ENCODE measurements at places on chromosomes 3 and 15.

DNA sequence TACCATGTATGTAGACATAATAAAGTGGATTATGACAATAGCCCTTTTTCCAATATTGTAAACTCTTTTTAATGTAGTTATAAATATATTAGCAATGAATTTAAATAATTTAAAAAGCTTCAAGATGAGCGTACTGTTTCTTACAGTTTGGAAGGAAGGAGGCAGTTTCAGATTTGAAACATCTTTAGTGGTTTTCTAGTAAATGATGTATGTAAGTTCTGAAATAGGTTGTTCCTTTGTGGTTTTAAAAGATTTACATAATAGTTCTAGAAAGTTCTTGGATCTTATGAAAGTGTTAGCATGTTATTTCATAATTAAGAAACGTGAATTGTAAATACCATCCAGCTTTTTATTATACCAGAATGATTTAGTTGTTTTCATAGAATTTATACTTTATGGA, 16.0 kb downstream of the DNAJC19 start:
- no peak for DNase-seq

- no peak for DNase-seq
These were observed 590 bp downstream of the ACKR4 start for GRCh38 chr3:132597660-132598059.

DNA sequence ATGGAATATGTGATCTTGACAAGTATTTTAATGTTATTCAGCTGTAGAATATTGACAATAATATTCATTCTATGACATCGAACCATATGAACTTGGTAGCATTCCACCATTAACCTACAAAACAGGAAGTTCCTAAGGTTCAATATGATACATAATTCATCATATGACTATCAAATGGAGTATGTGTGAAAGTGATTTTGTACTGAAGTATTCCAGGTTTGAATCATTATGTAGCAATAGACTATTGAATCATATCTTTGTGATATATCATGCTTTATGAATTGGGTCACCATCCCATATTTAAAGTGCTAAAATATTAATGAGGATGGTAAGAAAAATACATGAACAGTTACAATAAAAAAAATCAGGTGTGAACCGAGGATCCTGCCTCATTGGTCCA, 95.1 kb downstream of the TP63 start:
- no peak for DNase-seq

DNA sequence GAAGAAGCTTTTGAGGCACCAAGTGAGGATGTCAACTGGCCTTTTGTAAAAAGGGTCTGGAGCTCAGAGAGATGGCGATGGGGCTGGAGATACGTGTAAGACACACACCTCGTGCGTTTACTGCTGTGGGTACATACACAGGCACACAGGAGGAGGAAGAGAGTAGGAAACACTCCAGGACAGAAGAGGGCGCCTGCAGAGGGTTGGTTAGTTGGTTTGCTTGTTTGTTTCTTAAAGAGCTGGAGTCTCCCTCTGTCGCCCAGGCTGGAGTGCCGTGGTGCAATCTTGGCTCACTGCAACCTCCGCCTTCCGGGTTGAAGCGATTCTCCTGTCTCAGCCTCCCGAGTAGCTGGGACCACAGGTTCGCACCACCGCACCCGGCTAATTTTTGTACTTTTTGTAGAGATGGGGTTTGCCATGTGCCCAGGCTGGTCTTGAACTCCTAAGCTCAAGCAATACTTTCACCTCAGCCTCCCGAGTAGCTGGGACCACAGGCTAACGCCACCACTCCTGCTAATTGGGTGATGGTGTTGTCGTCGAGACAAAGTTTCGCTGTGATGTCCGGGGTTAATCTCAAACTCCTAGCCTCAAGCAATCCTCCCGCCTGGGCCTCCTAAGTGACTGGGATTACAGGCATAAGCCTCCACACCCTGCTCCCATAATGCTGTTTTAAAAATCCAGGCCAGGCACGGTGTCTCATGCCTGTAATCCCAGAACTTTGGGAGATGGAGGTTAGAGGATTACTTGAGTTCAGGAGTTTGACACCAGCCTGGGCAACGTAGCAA, 1.3 kb upstream of the PRR20G start:
- DNase-seq, result no peak

- no peak for DNase-seq
These were observed 1.3 kb downstream of the AMIGO3 start for GRCh38 chr3:49717959-49718857.

DNA sequence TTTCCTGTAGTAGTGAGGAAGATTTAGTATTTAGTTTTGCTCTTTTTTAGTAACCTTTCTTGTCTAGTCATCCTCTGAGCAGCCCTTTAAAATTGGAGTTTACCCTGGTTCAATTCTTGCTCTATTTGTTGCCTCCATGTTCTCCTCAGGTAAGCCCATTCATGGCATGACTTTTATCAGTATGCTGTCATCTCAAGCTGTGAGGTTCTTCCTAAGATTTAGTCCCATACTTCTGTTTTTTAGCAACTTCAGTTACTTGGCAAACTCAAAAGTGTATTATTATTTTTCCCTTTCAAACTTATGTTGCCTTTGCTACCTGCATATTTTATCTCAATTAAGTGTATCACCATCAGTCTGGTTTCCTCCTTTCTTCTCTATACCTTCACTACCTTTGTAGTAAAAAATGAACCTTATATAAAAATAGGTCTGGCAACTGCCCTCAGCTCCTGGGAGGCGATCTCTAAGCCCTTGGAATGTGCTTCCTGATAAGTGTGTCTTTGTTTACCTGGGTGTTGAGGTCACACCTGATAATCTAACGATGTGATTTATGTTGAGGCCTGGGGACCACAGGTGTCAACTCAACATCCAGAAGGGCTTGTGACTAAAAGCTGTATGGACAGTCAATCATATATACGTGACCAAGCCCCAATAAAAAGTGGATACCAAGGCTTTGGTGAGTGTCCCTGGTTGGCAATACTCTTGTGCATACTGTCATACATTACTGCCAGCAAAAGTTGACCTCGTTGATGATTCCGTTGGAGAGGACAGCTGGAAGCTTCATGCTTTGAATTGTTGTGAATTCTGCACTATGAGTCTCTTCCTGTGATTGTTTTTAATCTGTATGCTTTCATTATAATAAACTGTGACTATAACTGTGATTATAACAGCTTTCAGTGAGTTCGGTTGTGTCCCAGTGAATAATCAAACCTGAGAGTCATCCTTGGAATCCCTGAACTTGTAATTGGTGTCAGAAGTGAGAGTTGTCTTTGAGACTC, 3.9 kb downstream of the NSUN3 start:
- no peak for DNase-seq

DNA sequence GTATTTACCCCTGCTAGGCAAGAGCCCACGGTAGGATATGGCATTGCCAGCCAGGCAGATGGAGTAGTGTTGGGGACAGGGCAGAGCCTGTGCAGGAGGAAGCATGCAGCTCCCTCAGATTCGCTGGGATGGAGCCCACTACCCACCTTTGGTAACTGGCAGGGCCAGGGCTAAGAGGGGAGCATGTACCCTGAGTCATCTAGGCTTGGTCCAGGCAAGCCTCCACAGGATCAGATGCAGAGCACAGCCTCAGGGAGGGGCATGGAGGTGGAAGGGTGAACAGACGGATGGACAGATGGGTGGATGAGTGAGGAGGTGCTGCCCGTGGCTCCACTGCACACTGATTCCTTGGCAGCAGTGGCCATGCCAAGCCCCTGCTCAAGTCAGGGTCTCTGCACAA, 33.0 kb downstream of the IL20RB start:
- DNase-seq, result no peak

- no peak for DNase-seq
These were observed 602.6 kb downstream of the RSL24D1 start for GRCh38 chr15:54594115-54594514.

- no peak for DNase-seq
These were observed 5.4 kb downstream of the TGFBR2 start for GRCh38 chr3:30611613-30612436.

DNA sequence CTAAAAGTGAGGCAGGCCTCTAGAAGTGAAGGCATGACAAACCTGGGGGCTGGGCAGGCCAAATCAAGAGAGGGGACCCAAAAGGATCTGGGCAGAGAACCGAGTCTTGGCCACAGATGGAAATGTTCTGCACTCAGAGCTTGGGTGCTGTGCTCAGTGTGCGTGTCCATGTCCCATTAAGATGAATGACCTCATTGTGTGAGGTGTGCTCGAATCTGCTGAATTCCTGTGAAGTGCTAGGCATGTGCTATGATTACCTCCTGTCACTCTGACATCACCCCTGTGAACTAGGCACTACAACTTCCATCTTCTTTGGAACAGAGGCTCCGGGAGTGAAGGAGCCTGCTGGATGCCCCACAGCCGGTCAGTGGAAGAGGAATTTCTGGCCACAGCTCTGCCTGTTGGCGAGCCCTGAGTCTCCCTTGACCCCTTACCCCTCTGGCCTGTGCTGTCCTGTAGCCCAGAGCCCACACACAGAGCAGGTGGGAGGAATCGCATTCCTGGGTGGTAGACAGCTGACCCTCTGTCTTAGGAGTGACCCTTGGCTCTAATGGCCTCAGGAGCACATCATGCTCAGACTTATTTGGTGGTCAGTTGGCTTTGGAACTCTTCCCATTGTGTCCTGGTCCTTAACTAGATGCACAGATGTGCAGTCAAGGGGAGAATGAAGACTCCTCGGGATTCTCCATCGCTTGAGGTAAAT, 67.6 kb upstream of the CTDSPL start:
- DNase-seq, result no peak

GRCh38 chr3:51514210-51514609, 14.4 kb upstream of the DCAF1 start:
- DNase-seq, result no peak

DNA sequence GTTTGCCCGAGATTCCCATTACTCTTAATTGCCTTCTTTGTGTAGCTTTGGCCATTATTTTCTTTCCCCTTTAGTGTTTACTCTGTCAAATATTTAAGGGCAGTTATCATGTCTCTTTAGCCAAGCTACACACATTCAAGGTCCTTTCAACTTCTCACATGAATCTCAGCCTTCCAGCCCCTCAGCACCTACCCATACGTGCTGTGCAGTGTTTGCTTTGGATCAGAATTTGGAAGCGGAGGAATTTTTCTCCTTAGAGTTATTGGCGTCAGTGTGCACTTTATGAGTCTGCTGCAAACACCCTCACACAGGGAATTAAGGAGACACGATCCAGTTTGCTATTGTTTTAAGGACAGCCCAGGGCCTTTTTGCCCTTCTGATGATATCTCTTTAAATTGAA, 231.6 kb downstream of the CACNA2D3 start:
- no peak for DNase-seq

DNA sequence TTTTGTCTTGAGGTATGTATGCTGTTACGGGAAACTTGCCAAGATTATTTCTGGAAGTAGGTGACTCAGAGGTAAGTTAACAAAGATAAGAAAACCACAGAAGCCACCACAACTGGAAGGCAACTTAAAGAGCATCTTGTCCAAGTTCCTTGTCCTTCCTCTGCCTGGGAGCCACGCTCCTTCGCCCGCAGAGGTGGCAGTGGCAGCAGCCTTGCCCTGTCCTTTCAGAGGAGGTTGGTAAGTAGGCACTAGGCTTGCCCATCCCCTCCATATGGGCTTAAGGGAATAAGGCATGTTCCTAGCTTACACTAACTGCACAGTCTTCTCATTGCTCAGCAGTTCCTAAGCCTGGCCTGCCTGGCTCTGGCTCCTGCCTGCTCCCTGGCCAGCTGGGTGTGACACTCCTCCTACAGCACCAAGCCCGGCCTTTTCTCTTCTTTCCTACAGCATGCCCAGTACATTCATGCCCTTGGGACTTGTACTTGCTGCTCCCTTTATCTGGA, 48.0 kb upstream of the RAB6B start:
- DNase-seq, result no peak

GRCh38 chr3:22372292-22373062, 621.5 kb upstream of the ZNF385D start:
- no peak for DNase-seq

- DNase-seq, result no peak
These were observed 36.9 kb downstream of the DNASE1L3 start for GRCh38 chr3:58173669-58174398.

DNA sequence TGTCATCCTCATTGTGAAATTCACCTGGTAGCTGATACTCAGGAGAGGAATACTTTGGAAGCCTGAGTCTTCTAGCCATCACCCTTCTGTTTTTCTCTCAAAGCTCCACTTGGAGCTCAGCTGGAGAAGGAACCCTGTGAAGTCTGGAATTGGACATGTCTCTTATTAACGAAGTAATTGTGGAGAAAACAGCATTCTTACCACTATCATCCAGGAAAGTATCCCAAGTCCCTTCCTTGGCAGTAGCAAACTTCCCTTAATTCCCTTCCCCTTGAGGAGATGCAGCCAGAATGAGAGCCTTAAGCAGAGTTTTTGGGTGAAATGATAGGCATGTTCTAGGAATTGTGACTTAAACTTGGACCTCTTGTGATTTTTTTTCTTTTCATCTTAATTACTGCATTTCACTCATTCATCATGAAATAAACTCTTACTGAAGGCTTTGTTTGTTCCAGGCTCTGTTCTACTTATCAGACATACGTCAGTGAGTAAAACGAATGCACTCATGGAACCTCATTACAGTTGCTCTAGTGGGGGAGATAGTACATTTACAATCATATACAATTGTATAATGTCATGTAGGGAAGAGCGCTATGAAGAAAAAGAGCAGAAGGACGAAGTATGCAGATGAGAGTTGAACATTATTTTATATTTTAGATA, 30.5 kb upstream of the TCF12 start:
- DNase-seq, result no peak

- DNase-seq, result no peak
These were observed 20.0 kb downstream of the ARIH2 start for GRCh38 chr3:48938689-48939088.

- no peak for DNase-seq
These were observed 72.3 kb upstream of the ST3GAL6 start for GRCh38 chr3:98690876-98691275.

DNA sequence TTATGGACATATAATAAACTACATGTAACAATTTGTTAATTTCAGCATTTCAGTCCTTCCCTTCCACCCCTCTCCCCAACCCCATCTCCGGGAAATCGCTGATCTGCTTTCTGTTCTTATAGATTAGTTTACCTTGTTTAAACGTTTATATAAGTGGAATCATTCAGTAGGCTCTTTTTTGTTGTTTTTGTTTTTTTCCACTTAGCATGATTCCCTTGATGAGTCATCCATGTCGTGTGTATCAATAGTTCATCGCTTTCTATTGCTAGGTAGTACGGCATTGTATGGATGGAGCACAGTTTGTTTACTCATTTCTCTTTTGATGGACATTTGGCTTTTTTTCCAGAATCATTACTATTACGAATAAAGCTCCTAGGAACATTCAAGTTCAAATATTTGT, 23.5 kb upstream of the AMOTL2 start:
- no peak for DNase-seq

GRCh38 chr3:120678331-120678947, 3.6 kb downstream of the HGD start:
- DNase-seq, result no peak

- no peak for DNase-seq
These were observed 136.1 kb downstream of the ADAMTS9 start for GRCh38 chr3:64551697-64552096.

GRCh38 chr15:74723754-74724334, 1.5 kb downstream of the CYP1A1 start:
- DNase-seq, result no peak
